ENCODE measurements at places on chromosomes 3 and 15. TPM values are rescaled to one million over a fixed set of nuclear protein-coding genes. Genes with fewer than 3 reads are reported as not detected.

Gene MLH1
- total RNA-seq = 42.7 TPM

Gene AHSG
- not detected for total RNA-seq

Gene GOLGA8O
- 1.5 TPM for total RNA-seq

GRCh38 chr3:54772746-54773145 is 155.1 kb downstream of the LRTM1 start:
- no peak for DNase-seq

DNA sequence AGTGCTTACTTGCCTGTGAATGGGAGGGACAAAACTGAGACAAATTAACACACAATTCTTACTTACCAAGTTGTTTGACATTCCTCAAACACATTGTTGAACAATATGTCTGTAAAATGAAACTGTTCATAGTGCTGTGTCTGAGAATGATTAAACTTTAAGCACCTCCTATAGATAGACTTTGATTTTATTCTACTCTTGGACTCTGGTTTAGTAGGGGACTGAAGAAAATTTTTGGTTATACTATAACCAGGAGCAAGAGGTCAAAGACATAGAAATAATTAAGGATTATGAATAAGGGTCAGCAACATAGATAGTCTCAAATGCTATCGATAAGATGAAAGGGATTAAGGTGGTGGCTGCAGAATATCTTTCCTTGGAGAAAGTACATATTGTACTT is 7.9 kb upstream of the MTFMT start:
- DNase-seq = no peak

DNA sequence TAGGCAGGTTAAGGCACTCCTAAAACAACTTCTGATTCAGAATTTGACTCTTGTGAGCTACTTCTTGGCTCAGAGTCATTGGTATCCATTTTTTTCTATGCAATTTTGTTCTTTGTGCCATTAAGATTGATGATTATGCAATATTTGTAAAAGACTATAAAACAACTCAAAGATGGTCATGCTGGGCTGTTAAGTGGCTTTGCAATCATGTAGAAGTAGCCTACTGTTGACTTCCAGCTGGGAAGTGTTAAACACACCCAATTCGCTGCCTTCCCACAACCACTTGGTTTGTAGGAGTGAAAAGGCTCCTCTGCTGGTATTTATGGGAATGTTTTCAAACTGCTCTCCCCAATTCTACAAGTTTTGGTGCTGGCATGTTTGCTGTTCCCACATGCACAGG is 74.7 kb upstream of the COL6A6 start:
- DNase-seq = no peak
